ENCODE measurements at places on chromosomes 5 and 9.

DNA sequence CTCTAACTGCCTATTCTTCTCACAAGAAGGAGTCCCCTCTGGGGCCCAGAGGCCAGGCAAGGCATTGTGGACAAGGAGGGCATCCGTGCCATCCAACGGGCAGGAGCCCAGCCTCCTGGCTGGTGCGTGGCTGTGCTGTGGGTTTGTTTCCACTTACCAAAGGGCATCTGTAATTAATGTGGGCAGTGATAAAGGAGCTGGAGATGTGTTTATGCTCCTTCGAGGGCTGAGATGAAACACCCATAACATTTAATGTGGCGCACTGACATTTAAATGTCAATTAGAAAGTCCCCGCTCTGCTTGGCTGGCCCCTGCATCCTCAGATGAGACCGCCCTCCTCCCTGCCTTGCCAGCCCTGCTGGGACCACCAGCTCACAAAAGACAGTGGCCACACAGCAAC, 57.1 kb downstream of the KCNIP1 start:
- DNase-seq, result no peak

DNA sequence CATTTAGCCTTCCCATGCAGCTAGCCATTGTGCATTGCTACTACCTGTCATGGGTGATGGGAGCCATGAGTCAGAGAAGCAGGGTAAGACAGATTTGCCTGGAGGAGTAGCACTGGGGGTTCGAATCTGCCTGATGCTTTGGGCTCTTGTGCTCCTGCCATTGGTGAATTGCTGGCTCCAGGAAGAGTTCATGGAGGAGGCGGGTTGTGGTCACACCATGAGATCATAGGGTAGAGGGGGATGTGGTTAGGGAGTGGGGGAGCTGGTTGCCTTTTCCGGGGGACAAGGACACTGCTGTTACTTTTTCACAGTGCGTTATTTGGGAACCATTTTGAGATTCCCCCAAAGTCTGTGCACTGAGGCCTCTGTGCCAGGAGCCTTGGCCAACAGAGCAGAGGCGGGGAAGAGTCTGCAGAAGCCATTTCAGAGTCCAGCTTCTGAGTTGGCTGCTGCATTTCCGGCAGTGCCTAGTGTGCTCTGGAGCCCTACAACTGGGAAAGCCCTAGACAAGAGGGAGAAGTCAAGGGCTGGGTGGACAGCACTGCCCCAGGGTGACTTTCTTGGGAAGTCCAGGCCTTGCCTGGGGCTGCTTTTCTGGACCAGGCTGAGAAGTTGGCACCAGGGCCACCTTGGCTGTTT, 6.2 kb downstream of the ANGPTL2 start:
- no peak for DNase-seq

- no peak for DNase-seq
These were observed 342.2 kb upstream of the SLC30A5 start for GRCh38 chr5:68751661-68752060.

GRCh38 chr9:80062567-80062966, 490.8 kb downstream of the TLE4 start:
- no peak for DNase-seq

DNA sequence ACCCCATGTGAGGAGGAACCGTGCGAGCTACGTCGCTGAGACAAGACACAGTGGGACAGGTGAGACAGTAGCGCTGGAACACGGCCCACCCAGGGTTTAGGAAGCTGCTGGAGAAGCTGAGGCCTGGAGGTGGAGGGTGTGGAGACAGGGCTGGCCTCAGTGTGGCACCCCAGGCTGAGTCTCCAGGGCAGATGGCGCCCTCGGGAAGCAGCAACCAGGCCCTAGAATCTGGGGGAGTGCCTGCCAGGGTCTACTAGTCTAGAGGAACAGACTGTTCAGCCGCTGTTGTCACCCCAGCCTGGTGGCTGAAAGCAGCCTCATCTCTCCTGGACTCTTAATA, 4.6 kb upstream of the TERT start:
- no peak for DNase-seq
